ENCODE measurements at places on chromosomes 5 and 9.

DNA sequence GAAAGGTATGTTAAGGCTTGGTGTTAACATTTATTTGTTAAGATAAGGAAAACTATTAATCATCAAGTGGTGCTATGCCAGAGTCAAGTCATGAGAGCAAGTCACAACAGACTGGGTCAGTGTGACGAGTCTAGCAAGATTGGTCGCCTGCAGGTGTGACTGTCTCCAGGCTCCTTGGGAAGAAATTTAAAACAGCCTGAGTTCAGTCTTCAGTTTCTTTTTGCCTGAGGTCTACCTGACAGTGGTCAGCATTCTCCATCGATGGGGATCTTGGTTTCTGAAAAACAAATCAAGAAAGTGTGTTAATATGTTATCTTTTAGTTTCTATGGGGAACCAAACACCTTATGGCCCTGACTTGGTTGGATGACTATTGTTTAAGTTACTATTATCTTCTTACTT, 56.3 kb downstream of the CETN3 start:
- no peak for DNase-seq

DNA sequence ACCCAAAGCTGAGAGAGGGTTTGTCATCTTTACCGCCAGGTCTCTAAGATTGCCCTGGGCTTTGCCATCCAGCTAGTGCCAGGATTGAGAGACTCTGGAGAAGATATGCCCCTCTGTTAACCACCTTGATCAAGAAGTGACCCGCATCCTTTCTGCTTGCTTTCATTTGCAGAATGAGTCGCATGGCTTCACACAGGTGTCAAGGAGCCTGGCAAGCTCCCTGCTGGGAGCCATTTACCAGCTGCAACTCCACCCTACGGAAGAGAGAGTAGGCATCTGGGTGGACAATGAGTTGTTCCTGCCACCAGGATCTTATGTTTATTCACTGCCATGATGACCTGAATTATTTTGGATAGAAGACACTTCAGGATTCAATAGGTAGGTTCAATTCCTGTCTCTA, 43.0 kb downstream of the HSD17B3 start:
- no peak for DNase-seq

- DNase-seq = no peak
These were observed 69.7 kb upstream of the PPP3R2 start for GRCh38 chr9:101664453-101664852.

DNA sequence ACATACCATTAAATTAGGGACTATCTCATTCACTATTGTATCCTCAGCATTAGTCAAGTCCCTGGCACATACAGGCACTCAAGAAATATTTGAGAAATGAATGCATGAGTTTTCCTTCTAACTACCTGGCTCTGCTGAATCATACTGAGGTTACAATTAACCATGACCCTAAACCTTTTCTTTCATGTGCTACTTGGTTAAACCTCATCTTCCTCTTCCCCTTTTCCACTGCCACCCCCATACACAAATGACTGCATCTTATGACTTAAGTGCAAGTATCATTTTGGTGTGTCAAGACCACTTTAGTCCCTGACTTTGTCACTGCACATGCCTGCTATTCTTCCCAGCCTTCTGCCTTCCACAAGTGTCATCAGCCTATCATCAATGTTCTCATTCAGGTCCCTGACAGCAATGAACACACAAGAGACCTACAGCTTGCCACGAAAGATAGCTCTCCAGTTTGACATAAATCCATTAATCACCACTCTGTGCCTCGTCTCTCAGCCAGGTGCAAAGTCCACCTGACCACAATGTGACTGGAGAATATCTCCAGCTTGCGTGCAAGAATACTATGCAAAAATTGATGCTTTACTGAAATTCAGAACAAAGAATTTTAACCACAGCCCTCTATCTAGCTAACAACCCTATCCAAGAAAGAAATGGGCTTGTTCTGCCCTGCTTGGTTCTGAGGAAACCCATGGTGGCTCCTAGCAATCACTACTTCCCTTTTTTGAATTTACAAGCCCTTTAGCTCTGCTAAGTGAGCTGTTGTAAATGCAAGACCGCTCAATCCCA, 74.5 kb downstream of the MAPKAP1 start:
- DNase-seq = peak; percentile 46

DNA sequence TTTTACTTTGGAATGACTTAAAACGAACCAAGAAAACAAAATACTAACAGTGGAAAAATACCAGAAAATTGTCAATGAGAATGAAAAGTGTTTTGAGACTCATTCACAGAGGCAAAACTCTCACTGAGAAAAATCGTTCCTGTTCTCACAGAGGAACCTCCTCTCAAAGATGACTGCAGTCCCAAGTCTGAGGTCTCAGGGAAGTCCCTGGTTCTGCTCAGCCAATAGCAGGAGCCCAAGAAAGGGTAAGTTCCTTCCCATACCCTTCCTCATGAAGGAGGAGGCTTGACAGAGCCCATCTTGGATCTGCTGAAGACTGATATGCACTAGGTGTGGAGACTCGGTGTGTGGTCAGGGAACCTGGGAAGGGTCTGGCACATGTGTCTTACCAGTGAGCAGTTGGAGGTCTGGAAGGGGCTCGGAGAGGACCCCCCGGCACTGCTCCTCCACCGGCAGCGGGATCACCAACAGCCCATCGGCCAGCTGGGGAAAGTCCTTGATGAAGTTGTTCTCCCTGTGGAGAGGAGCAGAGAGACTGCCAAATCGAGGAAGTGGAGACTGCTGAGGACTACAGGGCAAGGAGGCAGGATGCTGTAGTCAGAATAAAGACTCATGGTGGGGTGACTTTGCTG, 46.0 kb downstream of the TRIM32 start:
- no peak for DNase-seq

- DNase-seq = no peak
These were observed 51.1 kb upstream of the SPATA31C2 start for GRCh38 chr9:88189371-88189770.

DNA sequence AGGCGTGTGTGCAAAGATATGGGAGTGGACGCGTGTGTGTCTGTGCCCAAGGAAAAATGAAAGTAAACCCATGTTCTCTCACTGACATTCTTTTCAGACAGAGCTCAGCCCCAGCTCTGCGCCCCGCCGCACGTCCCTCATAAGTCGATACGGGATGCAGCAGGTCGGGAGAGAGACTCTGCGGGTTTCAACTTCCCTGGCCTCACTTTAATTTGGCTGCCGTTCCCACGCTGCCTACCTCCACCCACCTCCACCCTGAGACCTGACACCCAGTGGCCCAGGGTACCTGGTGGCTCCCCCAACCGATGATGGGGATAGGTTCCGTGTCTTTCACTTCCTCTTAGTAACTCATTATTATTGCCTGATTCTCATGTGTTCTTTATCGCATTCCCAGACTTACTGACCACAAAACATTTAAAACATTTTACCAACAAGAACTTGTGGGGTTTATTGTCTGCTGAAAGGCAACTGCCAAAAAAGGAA, 19.4 kb downstream of the LHX2 start:
- no peak for DNase-seq

DNA sequence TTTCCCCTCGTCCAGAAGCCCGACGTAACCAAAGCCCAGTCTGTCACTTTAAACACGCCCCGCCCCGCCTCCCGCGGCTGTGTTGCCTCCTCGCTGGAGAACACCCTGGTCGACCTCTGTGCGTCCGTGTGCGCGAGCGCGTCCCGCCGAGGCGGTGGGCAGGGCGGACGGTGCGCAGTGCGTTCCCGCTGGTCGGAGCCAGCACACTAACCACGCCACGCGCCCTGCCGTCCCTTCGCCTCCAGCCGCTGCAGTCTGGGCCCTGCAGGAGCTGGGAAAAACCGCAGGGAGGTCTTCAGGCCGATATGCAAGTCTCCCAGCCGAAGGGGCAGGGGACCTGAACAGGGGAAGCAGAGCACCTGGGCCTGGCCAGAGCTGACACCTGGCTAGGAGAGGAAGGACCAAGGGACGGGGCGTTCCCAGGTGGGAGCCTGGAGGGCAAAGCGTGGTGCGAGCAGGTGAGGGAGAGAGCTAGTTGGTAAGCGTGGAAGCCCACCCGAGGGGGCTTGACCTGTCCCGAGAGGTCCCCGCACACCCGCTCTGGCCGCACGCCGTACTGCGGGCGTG, 1.3 kb upstream of the PHPT1 start:
- DNase-seq = peak; percentile 63

DNA sequence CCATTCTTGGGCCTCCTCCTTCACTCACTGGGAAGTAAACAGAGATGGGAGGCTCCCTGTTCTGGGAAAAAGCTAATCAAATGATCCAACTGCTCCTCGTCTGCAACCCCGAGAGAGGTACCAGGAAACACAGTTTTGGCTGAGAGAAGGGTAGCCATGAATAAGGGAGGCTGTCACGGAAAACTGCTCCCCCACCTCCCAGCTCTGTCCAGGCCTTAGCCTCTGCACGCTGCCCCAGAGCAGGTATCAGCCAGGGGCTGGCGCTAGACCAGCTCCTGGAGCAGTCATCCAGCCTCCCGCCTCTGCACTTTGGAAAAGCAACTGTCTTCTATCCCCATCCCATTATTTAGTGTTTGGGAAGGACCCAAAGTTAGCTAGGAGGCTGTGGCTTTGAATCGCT, 266.1 kb downstream of the NDUFS4 start:
- no peak for DNase-seq

Data from activated CD4-positive, alpha-beta T cell treated with anti-CD3 and anti-CD28 coated beads, Interleukin-2, amount 50 U/mL, for 24 hours (primary cell).